ENCODE measurements at places on chromosomes 6 and 20.

- no peak for DNase-seq
Measured at GRCh38 chr20:56451056-56451765, 17.2 kb upstream of the RTF2 start.

- DNase-seq: no peak
Measured at GRCh38 chr6:9708600-9708999, 706.3 kb downstream of the TFAP2A start.

DNA sequence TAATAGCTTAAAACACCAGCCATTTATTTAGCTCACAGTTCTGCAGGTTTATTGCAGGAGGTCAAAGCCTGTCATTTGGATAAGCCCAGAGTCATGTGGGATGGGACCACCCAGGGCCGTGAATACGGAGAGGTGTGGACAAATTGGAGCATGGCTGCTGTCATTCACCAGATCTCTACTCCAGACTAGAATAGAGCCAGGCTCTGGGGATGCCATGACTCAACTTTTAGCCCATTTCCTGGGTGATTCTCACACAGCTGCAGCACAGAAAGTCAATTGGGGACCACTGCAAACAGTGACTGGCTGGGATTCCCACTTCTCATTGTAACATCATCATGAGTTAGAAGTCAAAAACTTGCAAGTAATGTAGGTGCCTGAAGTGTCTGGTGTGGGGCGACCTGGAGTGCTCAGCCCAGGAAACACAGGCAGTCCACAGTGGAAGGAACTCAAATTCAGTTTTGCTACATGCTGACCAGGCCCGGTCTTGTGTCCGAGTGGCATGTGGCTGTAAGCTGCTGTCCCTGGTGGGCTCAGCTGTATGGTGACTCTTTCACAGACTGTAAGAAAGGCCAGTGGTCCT, 174.3 kb downstream of the SCP2D1 start:
- no peak for DNase-seq

- DNase-seq: no peak
Measured at GRCh38 chr6:154572556-154572955, 62.1 kb upstream of the CNKSR3 start.

DNA sequence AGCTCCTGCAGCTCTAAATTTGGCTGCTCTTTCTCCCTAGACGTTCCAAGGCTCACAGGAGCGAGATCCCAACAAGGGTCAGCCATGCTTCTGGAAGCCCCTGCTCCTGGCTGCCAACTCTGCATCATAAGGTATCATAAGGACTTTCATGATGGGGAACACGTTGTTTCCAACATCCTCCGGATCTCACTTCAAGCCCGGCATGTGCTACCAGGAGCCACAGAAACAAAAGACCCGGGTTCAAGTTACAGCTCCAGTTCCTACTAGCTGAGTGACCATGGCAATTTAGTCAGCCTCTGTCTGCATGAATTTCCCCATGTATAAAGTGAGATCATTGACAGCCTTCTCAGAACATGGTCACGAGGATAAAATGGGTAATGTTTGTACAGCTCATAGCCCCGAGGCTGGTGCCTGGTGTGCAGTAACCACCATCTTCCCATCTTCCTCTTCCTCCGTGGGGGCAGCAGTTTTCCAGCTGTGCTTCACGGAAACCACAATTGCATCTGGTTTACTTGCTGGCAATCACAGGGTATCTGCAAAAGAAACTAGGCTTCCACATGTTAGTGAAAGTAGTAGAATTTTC, 209.0 kb upstream of the ECI2 start:
- DNase-seq: no peak

DNA sequence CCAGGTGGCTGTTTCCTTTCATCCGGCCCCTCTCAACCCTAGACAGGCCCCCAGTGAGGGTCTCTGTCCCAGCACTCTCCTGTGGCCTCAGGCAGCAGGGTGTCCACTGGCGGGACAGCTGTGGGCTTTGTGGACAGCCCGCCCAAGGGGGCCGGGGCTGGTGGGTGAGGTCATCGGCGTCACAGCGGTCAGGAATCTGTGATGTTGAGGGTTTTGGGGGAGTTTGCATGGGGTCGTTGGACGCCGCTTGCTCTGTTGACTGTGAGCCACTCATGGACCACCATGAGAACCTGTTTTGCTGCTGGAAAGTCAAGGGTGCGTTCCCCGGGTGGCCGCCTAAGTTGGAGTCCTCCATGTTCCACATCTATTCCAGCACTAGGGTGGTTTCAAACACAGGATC, 146.4 kb downstream of the DTNBP1 start:
- DNase-seq: no peak

GRCh38 chr6:89243331-89243629, 26.1 kb upstream of the GABRR1 start:
- DNase-seq: no peak

GRCh38 chr6:148578489-148578814, 168.4 kb upstream of the UST start:
- DNase-seq: no peak

GRCh38 chr6:73024598-73024997, 200.7 kb downstream of the KHDC1L start:
- DNase-seq: no peak

GRCh38 chr20:10381477-10381876, 52.5 kb downstream of the MKKS start:
- DNase-seq: no peak
